ENCODE measurements at places on chromosomes 3 and 15. TPM values are rescaled to one million over a fixed set of nuclear protein-coding genes. Genes with fewer than 3 reads are reported as not detected.

GOLGA6L7 gene
- 0.15 TPM for polyA plus RNA-seq

CHST13 gene
- polyA plus RNA-seq, result 0.16 TPM

HESX1 gene
- polyA plus RNA-seq, result 1.6 TPM

- no peak for DNase-seq
Observed at GRCh38 chr15:90529011-90529370, 732 bp upstream of the CRTC3 start.

DNA sequence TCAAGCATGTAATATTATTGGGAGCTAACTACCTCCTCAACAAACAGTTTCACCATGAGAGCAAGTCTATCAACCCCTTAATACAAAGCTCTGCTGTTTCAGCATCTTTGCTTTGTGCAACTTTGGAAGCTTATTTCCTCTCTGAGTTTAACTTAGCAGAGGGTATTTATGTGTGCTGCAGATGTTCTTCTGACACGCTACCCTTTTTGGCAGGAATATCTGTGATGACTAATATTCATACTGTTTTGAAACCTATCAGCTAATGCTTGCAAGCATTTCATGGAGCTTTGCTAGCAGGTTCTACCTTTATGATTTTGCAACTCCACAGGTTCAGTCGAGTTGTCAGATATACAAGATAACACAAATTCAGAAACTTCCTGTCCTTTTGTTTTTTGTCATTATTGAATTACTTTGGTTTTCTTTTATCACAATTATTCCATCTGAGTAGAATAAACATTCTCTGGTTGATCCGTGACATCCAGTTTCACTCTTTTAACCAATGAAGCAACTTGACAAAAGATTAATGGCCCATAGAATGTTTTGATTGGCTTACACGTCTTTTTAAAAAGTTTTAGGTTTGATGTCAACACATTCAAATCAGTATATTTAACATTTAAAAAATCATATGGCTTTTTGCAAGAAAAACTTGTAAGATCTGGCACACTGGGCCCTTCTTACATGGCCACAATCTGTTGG, 1.7 kb upstream of the SLC9A9 start:
- peak; percentile 65 for DNase-seq

DNA sequence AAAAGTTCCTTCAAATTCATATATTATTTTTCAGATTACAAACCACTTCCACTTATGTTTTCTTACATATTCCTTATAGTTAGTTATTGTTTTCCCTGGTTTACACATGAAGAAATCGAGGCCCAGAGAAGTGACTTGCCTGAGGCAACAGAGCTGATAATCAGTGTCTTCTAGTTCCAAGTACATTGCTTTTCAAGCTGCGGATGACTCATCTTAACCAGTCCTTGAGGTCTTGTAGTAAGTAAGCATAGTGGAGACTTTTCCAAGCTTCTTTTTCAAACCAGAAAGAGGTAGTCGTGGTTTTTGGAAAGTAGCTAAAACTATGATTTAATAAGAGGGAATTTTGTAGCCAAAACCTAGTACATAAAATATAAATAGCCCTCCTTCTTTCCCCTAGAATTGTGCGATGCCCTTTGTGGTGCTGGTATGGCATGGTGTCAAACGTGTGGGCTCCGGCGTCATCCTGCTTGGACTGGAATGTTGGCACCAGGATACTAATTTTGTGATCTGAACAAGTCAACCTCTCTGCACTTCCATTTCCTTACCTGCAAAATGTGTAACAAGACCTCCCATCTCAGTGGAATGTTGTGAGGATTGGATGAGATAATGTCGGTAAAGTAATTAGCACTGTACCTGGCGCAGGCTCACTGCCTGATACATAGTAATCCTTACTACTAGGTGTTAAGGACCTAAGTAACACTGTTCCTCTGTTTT, 19.0 kb upstream of the DLG1 start:
- no peak for DNase-seq

CYP11A1 gene
- polyA plus RNA-seq, result 1.0 TPM

DNA sequence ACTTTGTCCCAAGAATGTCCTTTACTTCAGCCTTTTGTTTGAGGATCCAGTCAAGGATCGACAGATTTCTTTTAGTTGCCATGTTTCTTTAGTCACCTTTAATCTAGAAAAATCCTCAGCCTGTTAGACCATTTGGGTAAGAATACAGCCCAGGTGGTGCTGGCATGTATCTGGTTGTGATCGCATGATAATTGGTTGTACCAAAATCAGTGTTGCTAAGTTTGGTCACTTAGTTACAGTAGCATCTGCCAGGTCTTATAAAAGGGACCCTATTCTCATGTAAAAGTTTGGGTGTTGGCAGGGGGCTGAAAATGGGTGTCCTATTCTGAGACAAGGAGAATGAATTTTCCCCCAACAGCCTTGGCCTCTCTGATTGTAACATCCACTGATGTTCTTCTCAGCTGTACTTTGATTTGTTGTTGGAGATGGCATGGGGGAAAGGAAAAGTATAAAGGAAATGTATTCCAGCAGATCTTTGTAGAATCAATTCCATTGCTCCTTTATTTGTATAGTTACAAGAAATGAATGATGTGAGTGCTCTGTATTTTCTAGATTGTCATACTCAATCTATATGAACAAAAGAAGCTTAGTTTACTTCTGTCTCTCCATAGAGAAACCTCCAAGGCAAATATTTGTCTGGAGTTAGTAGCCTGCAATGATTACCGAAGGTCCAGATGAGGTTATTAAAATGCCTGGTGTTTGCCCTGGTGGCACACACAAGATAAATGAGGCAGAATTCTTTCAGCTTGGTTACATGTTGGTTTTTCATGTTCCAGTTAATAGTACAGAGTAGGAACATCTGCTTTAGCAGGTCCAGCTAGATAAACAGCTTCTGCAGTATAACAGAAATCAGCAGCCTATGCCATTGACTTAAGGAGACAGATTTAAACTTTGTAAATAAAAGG, 65.7 kb downstream of the CMTM8 start:
- DNase-seq, result no peak

DNA sequence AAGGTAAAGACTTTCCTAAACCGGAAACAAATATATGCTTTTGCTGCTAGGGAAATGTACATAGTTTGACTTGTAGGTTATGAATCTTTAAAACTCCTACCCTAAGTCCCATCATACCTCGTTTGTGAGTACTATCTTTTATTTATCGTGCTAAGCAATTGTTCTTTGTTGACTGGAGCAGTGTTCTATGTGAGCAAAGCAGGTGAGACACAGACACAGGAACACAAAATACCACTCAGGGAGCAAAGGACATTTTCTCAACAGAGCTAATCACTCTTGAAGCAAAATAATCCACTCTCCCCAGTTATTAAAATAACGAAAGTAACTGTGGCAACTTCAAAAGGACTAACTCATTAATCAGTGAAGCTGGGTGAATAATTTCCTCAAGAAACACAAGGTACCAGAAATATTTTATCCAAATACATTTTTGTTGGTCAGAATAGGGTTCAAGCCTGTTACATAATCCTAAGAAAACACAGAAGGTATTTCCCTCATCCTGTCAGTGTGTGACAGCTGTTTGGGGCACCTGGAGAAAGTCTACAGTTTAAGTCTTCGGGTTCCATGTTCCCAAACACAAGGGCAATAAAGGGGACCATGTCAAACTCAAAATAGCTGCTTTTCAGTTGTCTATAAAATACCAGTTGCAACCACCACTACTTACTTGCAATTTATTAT, 407.7 kb downstream of the FOXP1 start:
- no peak for DNase-seq

COL8A1 gene
- 1.1 TPM for polyA plus RNA-seq

ARIH1 gene
- polyA plus RNA-seq, result 131 TPM

- no peak for DNase-seq
Observed at GRCh38 chr15:64001148-64001547, 45.1 kb downstream of the DAPK2 start.

GHSR gene
- polyA plus RNA-seq, result not detected

GRCh38 chr3:113531826-113532697, at the start of gene SIDT1:
Gene SIDT1, plus strand, starts transcription at chr3:113532555. Its CDS starts 467 bp downstream, at chr3:113533022.
- DNase-seq, result no peak

FEZF2 gene
- not detected for polyA plus RNA-seq

ZNF620 gene
- 2.5 TPM for polyA plus RNA-seq

- no peak for DNase-seq
Observed at GRCh38 chr15:52331490-52332240, 36.1 kb upstream of the MYO5C start.

DNAH12 gene
- polyA plus RNA-seq, result 0.71 TPM

GRCh38 chr3:30199096-30199759, 407.2 kb upstream of the TGFBR2 start:
- DNase-seq, result no peak

GRK7 gene
- 0.10 TPM for polyA plus RNA-seq

RLBP1 gene
- polyA plus RNA-seq, result 0.28 TPM

- no peak for DNase-seq
Observed at GRCh38 chr3:101719604-101720185, 4.7 kb upstream of the CEP97 start.

- no peak for DNase-seq
Observed at GRCh38 chr3:100737334-100737733, 28.0 kb downstream of the TFG start.

IMP3 gene
- 30.2 TPM for polyA plus RNA-seq

DNA sequence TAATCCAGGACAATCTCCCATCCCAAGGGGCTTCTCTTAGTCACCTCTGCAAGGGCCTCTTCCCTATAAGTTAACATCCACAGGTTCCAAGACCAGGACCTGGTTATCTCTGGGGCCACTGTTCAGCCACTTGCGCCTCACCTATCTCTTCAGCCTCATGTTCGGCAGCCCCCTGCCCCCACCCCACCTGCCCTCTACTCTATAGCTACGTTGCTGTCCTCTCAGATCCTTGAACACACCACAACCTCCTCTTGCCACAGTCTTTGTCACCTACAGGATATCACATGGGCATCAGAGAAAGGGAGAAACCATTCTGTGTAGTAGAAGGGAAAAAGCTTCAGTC, 33.9 kb downstream of the SLC41A3 start:
- no peak for DNase-seq

DNA sequence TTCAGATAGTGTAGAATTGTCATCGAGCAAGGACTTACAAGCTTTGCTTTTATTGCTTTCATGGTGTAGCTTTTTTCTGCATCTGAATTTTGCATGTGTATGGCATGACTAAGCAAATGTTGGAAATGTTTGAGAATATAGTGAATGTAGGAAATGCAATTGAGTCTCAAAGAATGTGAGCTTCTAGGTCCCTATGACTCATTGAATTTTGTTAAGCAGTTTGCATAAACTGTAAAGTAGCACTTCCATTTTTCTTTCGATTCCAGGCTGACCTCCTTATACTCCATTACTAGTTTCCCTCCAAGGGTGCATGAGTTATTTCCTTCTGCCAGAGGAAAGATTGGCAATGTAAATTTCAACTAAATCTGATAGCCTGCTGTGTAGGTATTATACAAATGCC, 619.2 kb downstream of the DIPK2A start:
- DNase-seq, result no peak

DOCK3 gene
- 0.15 TPM for polyA plus RNA-seq

DNA sequence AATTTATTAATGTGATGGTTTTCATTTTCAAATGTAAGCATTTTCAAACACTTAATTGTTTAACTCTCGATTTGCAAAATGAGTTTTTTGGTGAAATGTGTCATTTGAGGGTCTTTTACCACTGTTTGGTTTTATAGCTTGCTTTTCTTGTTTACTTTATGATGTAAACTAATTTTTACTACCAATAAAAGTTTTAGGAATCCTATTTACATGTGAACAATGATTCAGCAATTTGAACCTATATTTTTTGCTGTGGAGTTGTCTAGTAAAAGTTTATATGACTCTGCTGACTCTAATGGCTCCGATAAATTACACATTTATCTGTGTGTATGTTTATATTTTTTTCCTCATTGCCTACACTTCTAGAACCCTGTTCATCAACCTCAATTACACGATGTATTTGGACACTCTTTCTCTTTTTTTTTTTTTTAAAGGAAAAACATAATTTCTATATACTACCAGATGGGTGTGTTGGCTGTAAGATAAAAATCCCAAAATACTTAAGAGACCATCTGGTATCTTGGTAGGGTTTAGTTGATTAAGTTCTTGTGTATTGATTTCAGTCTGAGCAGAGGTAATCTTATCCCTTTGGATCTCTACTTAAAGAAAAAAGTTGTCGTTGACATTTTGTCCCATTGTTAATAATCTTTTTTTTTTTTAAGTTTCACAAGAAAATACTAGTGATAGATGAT, 89.5 kb downstream of the PTPRG start:
- DNase-seq, result no peak

DNA sequence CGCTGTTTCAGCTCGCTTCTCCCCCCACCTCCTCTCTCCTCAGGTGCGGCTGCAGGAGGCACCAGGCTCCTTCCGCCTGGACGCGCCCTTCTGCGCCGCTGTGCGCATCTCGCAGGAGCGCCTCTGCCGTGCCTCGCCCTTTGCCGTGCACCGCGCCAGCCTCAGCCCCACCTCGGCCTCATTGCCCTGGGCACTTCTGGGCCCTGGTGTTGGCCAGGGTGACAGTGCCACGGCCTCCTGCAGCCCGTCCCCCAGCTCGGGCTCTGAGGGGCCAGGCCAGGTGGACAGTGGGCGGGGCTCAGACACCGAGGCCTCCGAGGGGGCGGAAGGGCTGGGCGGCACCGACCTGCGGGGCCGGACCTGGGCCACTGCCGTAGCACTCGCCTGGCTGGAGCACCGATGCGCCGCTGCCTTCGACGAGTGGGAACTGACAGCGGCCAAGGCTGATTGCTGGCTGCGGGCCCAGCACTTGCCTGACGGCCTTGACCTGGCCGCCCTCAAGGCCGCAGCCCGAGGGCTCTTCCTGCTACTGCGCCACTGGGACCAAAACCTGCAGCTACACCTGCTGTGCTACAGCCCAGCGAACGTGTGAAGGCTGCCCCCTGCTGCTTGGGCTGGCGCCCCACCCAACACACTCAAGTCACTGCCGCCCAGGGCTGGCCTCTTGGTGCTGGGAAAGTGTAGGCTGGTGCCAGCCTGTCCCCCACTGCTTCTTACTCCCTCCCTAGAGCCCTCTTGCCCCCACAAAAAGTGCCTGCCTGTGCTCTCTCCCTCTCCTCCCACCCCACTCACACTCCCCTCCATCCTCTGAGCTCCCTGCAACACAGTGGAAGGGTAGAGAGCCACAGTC, 7.1 kb downstream of the ALG3 start:
- no peak for DNase-seq

GRCh38 chr3:24498391-24498790, 3.7 kb upstream of the THRB start:
- DNase-seq, result no peak

DNA sequence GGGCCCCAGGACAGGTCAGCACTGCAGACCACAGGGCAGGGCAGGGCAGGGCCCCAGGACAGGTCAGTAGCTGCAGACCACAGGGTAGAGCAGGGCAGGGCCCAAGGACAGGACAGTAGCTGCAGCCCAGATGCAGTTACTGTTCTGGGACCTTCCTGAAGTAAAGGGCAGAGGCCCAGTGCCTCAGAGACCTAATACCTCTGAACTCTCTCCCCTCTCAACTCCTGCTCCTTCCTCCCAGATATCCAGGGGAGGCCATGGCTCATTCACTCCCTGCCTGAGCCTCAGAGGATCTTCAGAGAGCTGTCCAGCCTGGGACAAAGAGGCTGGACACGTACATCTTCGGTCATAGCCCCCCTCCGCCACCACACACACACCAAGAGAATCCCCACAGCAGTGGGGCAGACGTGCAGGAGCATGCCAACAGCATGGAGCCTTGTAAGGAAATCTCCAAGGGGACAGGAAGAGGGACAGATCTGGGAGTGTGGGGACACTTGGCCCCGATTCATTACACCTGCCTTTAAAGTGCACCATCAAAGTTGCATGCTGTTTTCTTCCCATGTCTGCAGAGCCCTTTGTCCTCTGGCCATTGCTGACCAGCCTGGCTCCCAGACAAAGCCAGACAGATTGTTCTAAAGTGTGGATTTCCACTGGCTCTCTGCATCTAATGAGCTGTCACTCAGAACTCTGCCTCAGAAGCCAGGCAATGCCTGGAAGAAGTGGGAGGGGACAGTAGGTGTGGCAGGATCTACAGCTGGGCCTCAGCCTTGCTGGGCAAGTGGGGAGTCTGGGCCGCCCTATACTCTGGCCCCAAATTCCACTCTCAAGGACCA, 24.2 kb upstream of the BUB1B start:
- no peak for DNase-seq
